ENCODE measurements at places on chromosomes 3 and 15. TPM values are rescaled to one million over a fixed set of nuclear protein-coding genes. Genes with fewer than 3 reads are reported as not detected.

- DNase-seq, result no peak
Observed at GRCh38 chr15:73541479-73541878, 91.7 kb downstream of the NPTN start.

- no peak for DNase-seq
Observed at GRCh38 chr15:39594446-39595337, 13.8 kb downstream of the THBS1 start.

Gene FOXL2NB
- 0.29 TPM for total RNA-seq

GRCh38 chr15:66631616-66632263, 65.9 kb upstream of the LCTL start:
- no peak for DNase-seq

Gene CCR3
- 0.14 TPM for total RNA-seq

DNA sequence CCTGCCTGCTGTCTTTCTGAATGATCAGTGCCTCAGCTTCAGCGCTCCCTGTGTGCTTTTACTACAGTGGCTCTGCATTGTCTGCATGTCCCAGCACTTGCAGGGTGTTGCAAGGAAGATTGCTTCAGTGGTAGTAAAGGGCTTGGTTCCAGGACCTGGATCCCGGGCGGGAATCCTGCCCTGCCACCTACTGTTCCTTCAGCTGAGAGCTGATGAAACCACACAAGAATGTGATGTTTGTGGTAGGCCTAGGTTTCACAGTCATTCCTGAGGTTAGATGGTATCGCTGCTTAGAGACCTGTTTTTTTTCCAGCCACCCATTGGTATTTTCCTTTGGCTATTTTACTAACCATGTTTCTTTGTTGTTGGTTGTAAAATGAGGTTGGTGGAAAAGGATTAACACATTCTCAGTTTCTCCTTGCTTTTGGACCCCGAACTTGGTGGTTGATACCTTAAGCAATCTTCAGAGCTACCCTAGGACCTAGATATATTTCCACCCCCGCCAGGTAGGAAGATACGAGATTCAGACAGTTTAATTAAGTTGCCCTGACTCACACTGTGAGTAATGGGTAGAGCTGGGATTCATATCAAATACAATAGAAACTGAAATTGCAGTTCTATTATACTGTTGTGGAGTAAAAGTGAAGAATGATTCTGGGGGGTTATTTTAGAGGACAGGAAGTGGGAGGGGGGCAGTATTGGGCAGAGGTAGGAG, 11.4 kb downstream of the GPR87 start:
- DNase-seq, result no peak

DNA sequence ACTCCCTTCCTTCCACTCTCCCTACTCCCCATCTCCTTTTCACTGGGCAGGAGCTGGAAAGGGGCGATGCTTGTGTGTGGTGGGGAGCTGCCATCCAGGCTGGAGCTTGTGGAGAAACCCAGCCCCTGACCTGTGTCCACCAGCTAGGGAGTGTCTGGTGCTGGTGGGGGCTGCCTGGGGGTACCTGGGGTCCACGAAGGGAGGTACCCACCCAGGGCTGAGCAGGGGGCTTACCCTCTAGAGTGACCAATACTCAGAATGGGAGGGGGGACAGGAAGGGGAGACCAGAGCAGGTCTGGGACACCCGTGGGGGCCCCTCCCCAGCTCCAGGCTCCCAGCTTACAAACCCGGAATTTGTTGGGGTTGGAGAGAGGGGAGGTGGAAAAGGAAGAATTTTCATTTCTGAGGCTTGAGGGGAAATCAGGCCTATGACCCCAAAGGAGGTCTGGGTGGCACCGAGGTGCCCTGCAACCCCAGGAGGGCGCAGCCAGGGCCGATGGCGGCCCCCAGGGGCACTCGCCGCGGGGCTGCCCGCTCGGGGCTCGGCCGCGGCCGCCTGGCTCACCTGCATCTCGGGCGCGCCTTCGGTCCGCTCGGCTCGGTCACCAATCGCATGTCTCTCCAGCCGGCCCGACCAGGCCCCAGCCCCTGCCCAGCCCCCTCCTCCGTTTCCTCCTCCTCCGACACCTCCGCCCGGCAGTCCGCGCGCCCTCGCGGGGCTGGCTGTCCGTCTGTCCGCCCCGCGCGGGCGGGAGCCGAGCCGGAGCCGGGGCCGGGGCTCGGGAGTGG, 773 bp downstream of the LINGO1 start:
- no peak for DNase-seq

Gene TGM4
- total RNA-seq, result not detected

Gene PLA2G4D
- total RNA-seq, result not detected

Measured in type B pancreatic cell (in vitro differentiated cells).